ENCODE measurements at places on chromosomes 1 and 21. TPM values are rescaled to one million over a fixed set of nuclear protein-coding genes. Genes with fewer than 3 reads are reported as not detected.

DNA sequence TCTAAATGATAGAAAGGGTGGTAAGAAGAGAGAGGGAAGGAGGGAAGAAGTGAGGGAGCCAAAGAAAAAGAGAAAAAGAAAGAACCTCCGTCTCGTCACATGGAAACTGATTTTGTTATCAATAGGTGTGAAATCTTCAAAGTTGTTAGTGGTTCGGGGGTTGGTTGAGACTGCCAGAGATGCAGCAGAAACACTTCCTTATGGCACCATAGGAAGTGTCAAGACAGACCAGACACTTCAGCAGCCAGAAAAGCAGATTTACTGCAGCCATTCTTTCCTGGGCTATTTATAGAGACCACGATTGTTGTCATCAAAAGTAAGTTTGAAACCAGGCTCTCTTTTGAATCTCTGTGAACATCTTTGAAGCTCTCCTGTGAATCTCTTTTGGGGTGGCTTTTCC is 150.5 kb downstream of the PLPPR5 start:
- peaks cover 14% of the 10 kb centered on the region for H3K4me1 ChIP-seq
- H3K36me3 ChIP-seq: no peaks in the 10 kb centered on the region
- H3K4me3 ChIP-seq: no peak overlapping the region
- no peak for DNase-seq
- no peaks in the 10 kb centered on the region for H3K27me3 ChIP-seq

DNA sequence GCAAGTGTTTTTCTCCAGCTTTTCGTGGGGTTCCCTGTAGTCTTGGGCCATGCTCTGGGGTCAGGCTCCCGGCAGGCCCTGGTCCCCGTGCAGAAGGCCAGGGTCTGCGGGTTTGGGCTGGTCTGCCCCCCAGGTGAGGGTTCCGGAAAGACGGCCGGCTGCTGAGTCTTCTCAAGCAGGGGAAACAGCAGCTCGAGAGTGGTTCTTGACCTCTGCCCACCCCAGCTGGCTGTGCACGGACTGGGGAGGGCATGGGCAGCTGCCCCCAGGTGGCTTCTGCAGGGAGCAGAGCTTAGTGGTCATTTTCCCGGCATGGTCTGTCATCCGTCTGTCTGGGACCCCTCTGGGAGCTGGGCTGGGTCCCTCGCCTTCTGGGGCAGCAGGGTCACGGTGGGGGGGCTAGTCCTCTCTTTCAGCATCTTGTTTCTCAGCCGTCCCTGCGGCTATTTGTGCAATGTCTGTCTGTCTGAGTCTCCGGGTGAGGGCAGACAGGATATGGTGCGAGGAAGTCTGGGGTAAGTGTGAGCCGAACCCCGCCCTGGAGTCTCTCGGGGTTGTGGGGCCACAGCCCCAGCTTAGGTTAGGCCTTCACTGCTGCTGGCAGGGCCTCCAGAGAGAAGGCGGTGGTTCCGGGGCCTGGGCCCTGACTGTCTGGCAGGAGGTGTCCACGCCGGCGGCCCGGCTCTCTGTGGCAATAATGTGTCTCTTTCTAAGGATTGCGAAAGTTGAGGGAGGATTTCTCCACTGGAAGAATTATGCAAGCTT is 6.1 kb downstream of the SKI start:
- peak overlapping the region; percentile 73 for H3K4me3 ChIP-seq
- peaks cover 60% of the 10 kb centered on the region for H3K4me1 ChIP-seq
- DNase-seq: peak; percentile 88
- no peaks in the 10 kb centered on the region for H3K27me3 ChIP-seq
- H3K27ac ChIP-seq: peak overlapping the region; percentile 92
- peaks cover 34% of the 10 kb centered on the region for H3K36me3 ChIP-seq

DNA sequence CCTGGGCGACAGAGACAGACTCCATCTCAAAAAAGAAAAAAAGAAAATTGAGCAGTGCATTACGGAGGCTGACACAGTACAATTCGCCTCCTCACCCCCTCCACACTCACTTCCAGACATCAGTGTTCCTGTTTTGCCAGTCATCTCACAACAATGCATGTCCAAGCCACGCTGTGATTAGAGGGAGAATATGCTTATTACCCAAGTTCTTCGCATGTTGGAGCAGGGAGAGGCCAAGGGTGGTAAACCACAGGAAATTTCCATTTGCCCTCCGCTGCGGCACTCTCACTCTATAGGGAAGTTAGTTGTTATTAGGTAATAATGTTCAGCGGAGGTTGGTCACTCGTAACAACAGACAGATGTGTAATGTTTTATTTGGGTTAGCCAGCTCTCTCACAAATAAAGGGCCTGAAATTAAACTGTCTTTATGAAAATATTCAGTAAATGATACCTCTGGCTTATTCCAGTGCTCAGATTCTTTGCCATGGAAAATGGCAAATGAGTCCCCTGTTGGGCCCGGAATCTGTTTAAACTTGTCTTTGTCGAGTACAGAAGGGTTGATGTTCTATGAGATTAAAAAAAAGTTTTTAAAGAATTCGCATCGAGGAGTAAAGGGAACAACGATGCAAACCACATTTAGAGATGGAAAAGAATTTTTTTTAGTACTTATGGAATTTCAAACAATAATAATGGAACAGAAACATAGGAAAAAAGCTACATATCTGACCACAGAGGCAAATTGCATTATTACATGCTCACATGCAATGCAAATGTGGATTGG is 33.1 kb downstream of the KCNJ15 start:
- H3K4me3 ChIP-seq: no peak overlapping the region
- H3K27ac ChIP-seq: no peak overlapping the region
- DNase-seq: no peak
- peaks cover 5% of the 10 kb centered on the region for H3K27me3 ChIP-seq
- peaks cover 8% of the 10 kb centered on the region for H3K4me1 ChIP-seq
- H3K36me3 ChIP-seq: no peaks in the 10 kb centered on the region

GRCh38 chr1:30885570-30886522 is 22.7 kb downstream of the SDC3 start:
- no peak overlapping the region for H3K4me3 ChIP-seq
- DNase-seq: no peak
- no peak overlapping the region for H3K27ac ChIP-seq
- no peaks in the 10 kb centered on the region for H3K4me1 ChIP-seq
- H3K36me3 ChIP-seq: no peaks in the 10 kb centered on the region

GRCh38 chr1:16326833-16327404 is 25.4 kb downstream of the FBXO42 start:
- H3K4me1 ChIP-seq: peaks cover 21% of the 10 kb centered on the region
- no peak for DNase-seq
- H3K27ac ChIP-seq: no peak overlapping the region
- H3K36me3 ChIP-seq: peaks cover 9% of the 10 kb centered on the region
- H3K4me3 ChIP-seq: no peak overlapping the region

- H3K27ac ChIP-seq: no peak overlapping the region
- H3K27me3 ChIP-seq: no peaks in the 10 kb centered on the region
- DNase-seq: no peak
- H3K36me3 ChIP-seq: no peaks in the 10 kb centered on the region
Measured at GRCh38 chr1:178142806-178143205, 48.9 kb downstream of the RASAL2 start.

Gene NOC2L
- 138 TPM for total RNA-seq

Gene LINGO4
- total RNA-seq: not detected

GRCh38 chr1:11985851-11986250 is 5.6 kb downstream of the MFN2 start:
- no peak for DNase-seq
- no peak overlapping the region for H3K4me3 ChIP-seq
- no peaks in the 10 kb centered on the region for H3K27me3 ChIP-seq

DNA sequence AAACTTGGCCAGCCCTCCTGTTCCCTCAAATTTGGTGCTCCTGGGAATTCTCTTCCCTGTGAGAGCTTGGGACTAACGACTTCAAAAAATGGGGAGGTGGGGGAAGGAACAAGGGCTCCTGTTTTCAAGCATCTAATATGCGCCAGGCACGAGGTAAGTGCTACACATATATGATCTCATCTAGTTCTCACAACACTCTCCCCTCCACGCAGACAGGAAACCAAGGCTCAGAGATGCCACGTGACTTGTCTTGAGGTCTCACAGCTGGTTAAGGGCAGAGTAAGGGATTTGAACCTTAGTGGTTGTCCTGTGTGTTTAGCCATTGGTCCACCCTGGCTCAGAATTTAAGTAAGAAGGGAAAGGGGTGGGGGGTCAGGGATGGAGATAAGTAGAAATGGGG is 125.9 kb downstream of the DMRTB1 start:
- peaks cover 17% of the 10 kb centered on the region for H3K4me1 ChIP-seq
- no peaks in the 10 kb centered on the region for H3K27me3 ChIP-seq
- peak overlapping the region; percentile 34 for H3K27ac ChIP-seq
- peak; percentile 79 for DNase-seq
- no peak overlapping the region for H3K4me3 ChIP-seq
- no peaks in the 10 kb centered on the region for H3K36me3 ChIP-seq

GRCh38 chr1:12168451-12169160 is 1.8 kb downstream of the TNFRSF1B start:
- no peak for DNase-seq
- H3K4me3 ChIP-seq: peak overlapping the region; percentile 92
- peaks cover 64% of the 10 kb centered on the region for H3K4me1 ChIP-seq
- H3K27me3 ChIP-seq: no peaks in the 10 kb centered on the region
- peak overlapping the region; percentile 99 for H3K27ac ChIP-seq

Gene IGSF9
- total RNA-seq: not detected

- no peaks in the 10 kb centered on the region for H3K27me3 ChIP-seq
- H3K27ac ChIP-seq: no peak overlapping the region
Measured at GRCh38 chr1:231236208-231236591, 4.8 kb upstream of the GNPAT start.

DNA sequence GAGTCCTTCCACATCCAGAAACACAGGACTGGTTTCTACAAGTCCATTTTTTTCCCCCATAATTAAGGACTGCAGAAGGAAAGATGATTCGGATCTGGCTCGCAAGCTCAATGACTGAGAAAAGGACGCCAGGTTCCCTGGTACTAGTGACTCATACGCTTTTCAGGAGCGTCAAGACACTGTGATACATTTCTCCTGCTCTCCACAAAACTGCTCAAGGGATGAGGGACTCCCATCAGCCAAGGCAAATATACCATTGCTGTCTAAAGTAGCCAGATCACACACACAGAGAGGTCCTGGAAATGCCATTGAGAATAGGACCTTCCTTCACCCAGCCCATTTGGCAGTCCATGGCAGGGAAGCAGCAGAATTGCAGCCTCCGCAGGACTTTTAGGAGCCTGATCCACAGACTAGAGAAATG is 253.6 kb upstream of the IRF2BP2 start:
- no peaks in the 10 kb centered on the region for H3K27me3 ChIP-seq
- no peak overlapping the region for H3K27ac ChIP-seq
- peaks cover 19% of the 10 kb centered on the region for H3K4me1 ChIP-seq
- H3K36me3 ChIP-seq: peaks cover 2% of the 10 kb centered on the region

DNA sequence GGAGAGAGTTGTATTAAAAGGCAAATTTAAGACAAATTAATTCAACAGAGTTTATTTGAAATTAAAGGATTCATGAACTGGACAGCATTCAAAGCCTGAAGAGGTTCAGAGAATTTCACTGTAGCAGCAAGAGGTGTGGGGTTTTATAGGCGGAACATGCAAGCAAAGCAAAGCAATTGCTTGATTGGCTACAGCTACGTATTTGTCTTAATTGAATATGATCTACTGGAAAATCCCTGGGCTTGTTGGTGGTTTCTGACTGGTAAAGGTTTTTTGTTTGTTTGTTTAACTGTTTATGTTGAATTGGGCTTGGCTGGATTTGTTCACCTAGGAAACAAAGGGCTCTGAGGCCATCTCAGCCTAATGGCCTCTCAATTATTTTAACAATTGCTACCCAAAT is 61.5 kb downstream of the KCNK1 start:
- no peak overlapping the region for H3K27ac ChIP-seq
- peaks cover 14% of the 10 kb centered on the region for H3K27me3 ChIP-seq
- no peaks in the 10 kb centered on the region for H3K4me1 ChIP-seq
- no peak overlapping the region for H3K4me3 ChIP-seq

Gene SYTL1
- 77.7 TPM for total RNA-seq

Gene BTBD8
- 1.3 TPM for total RNA-seq

DNA sequence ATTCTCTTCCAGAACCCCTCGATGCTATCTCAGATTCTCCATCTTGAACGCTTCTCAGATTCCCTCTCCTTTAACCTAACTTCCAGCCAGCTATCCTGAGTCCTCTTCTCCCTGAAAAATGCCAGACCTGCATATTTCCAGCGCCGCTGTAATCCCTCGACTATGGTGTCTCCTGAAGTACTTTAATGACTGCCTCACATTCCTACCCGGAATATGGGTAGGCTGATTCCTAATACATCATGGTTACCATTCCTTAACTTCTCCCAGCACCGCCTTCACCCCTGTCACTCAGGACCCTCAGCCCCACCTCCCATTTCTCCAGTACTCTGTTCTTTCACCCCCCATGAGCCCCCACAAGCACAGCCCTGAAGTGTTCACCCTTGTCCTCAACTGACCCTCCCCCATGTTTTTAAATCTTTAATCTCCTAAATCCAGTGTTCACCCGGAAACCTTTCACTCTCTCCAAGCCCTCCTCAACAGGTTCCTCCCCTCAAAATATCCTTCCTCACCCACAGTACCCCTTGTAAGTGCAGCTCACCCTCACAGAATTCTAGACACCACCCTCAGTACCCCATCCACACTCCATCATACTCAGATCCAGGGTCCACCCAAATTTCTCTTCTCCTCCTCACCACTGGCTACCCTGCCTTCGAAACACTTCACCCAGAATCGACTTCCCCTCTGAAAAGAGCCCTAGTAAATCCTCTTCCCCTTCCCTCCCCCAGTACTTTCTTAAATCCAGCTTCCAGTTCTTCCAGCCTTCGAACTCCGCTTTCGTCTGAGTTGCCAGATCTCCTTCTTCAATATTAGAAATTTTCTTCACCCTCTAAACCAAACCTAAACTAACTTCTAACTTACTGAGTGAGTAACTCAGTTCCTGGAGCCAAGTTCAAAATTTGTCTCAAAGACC is 922 bp downstream of the CPT2 start:
- H3K4me3 ChIP-seq: peak overlapping the region; percentile 99
- DNase-seq: no peak
- peaks cover 23% of the 10 kb centered on the region for H3K36me3 ChIP-seq
- H3K4me1 ChIP-seq: peaks cover 27% of the 10 kb centered on the region

Gene CD247
- 224 TPM for total RNA-seq

GRCh38 chr1:192378276-192378675 is 61.5 kb downstream of the RGS21 start:
- no peak overlapping the region for H3K4me3 ChIP-seq
- no peak for DNase-seq
- H3K27ac ChIP-seq: no peak overlapping the region
- H3K27me3 ChIP-seq: no peaks in the 10 kb centered on the region
- H3K36me3 ChIP-seq: no peaks in the 10 kb centered on the region

DNA sequence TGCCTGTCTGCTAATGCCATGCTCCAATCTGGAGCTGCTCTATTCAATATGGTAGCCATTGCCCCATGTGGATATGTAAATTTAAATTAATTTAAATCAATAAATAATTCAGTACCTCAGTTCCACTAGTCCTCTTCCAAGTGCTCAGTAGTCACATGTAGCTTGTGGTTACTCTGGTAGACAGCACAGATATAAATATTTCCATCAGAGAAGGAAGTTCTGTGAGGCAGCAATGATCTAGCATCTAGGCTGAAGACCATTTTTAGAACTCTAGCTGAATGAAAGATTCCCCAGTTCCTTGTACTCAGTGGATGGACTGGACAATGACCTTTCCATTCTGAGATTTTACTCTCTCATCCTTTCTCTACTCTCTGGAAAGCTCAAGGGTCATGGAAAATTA is 25.8 kb upstream of the CAPZB start:
- no peak for DNase-seq
- peaks cover 2% of the 10 kb centered on the region for H3K27me3 ChIP-seq
- no peak overlapping the region for H3K27ac ChIP-seq
- H3K4me3 ChIP-seq: no peak overlapping the region
